ENCODE measurements at places on chromosomes 12 and 14. TPM values are rescaled to one million over a fixed set of nuclear protein-coding genes. Genes with fewer than 3 reads are reported as not detected.

The GDF3 gene
- not detected for total RNA-seq

The ALDH1L2 gene
- total RNA-seq = 80.1 TPM

The ITGB7 gene
- 0.42 TPM for total RNA-seq

The CLEC12A gene
- total RNA-seq = not detected

The RNASE7 gene
- total RNA-seq = not detected

The GRIP1 gene
- total RNA-seq = 3.6 TPM

The DIABLO gene
- 84.9 TPM for total RNA-seq

The LRP1-AS gene
- not detected for total RNA-seq

The STYK1 gene
- 1.6 TPM for total RNA-seq

The RNU4-1 gene
- under 0.01 TPM for total RNA-seq

The LHX5 gene
- not detected for total RNA-seq

The TAS2R46 gene
- total RNA-seq = 1.8 TPM

The C14orf180 gene
- total RNA-seq = not detected

The SLC38A4 gene
- total RNA-seq = 4.2 TPM

The TMEM121 gene
- 6.7 TPM for total RNA-seq

The POMT2 gene
- total RNA-seq = 18.9 TPM

The ARMH4 gene
- 11.3 TPM for total RNA-seq

The SIX4 gene
- 5.3 TPM for total RNA-seq

The HOXC4 gene
- 1.1 TPM for total RNA-seq

The NUDT14 gene
- total RNA-seq = 9.0 TPM

The IL23A gene
- not detected for total RNA-seq

The DDN gene
- total RNA-seq = under 0.01 TPM

The CLEC1B gene
- not detected for total RNA-seq

The PTCSC3 gene
- total RNA-seq = not detected

The TMEM179 gene
- total RNA-seq = 0.18 TPM

The GPX2 gene
- not detected for total RNA-seq

The ETFBKMT gene
- 2.0 TPM for total RNA-seq

The CHGA gene
- total RNA-seq = not detected

The SLC25A21 gene
- total RNA-seq = 0.89 TPM

The C12orf60 gene
- total RNA-seq = 1.0 TPM

The NINJ2 gene
- total RNA-seq = not detected

The FSCB gene
- total RNA-seq = 0.14 TPM

The SERPINA5 gene
- total RNA-seq = not detected

The RTL1 gene
- total RNA-seq = under 0.01 TPM

The SLC17A8 gene
- not detected for total RNA-seq

The SLC25A47 gene
- total RNA-seq = not detected

The ABCD2 gene
- 0.30 TPM for total RNA-seq

The MCRS1 gene
- 40.1 TPM for total RNA-seq

The SRSF5 gene
- 239 TPM for total RNA-seq
